Calu3 (cell line): ENCODE measurements at places on chromosomes 4 and X. TPM values are rescaled to one million over a fixed set of nuclear protein-coding genes. Genes with fewer than 3 reads are reported as not detected.

GPR34 gene
- total RNA-seq, result not detected in 2 replicates

PDHA2 gene
- not detected in 2 replicates for total RNA-seq

ARHGEF9 gene
- 24.7 and 26.3 TPM in 2 replicates for total RNA-seq

CAPN6 gene
- total RNA-seq, result 0.09 and 0.27 TPM in 2 replicates

TRPC5OS gene
- total RNA-seq, result not detected in 2 replicates

CWH43 gene
- total RNA-seq, result not detected in 2 replicates

NXF2 gene
- total RNA-seq, result not detected in 2 replicates

FAM9B gene
- total RNA-seq, result 0.40 and 0.69 TPM in 2 replicates

TRIM75 gene
- not detected in 2 replicates for total RNA-seq
